ENCODE measurements at places on chromosomes 5 and 9.

DNA sequence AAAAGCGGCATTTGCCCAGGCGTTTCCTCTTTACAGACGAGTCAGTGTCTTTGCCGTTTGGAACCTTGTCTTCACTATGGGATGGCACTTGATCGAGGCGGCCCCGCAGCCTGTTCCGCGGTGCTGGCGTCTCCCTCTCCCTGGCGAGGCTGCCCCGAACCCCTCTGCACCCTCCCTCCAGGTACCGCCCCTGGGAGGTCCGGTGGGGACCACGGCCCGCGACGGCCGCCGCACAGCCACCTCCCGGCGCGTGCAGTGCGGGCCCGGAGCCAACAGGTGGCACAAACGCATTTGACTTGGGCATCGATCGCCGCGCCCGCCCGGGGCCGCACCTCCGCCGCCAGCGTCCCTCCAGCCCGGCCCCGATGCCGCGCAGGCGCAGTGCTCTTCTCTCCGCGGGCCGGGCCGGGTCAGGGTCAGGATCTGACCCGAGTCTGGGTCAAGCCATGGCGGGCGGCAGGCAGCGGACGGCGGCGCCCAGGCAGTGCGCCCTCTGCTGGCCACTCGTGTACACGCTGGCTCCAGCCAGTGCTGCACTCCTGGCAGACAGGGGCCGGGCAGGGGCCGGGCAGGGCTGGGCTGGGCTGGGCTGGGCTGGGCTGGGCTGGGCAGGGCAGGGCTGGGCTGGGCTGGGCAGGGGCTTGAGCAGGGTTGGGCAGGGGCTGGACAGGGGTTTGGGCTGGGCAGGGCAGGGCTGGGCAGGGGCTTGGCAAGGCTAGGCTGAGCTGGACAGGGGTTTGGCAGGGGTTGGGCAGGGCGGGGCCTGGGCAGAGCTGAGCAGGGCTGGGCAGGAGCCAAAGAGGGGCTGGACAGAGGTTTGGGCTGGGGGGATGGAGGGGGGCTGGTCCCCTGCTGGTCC lies 155.8 kb upstream of the IRX4 start:
- no peak for DNase-seq

DNA sequence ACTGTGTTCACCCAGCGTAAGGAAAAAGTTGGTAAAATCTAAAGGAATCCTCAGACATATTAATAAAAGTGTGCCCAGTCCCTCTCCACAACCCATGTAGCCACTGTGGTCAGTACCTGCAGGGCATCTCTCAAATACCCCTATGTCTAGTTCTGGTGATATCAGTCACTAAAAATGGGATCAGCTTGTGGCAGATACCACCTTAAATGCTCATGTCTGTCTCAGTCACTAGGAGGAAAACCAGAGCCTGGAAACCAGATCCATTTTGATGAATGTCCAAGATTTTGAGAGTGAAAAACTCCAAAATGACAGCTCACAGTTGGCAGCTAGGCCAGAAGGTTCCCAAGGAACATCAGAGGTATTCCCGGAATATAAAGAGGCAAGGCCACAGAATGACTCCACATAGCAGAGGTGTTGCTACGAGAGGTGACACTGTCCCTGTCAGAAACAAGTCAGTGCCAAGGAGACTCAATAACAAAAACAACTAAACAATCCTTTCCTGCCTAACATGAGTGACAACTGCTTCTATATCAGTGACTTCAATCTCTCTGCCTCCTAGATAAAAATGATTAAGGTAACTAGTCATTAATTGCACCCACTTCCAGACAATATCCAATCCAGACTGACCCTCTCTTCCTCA lies 13.5 kb downstream of the PCAT7 start:
- no peak for DNase-seq

GRCh38 chr5:916441-917293 lies 24.0 kb downstream of the TRIP13 start:
- DNase-seq, result no peak

DNA sequence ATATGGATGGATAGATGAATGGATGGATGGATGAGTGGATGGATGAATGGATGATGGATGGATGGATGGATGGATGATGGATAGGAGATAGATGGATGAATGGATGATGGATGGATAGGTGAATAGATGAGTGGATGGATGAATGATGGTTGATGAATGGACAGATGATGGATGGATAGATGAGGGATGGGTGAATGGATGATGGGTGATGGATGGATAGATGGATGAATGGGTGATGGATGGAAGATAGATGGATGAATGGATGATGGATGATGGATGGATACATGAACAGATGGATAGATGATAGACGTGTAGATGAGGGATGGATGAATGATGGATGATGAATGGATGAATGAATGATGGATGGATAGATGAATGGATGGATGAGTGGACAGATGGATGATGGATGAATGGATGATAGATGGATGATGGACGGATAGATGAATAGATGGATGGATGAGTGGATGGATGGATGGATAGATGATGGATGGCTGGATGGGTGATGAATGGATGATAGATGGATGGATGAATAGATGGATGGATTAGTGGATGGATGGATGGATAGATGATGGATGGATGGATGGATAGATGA lies 53.8 kb downstream of the OLFM1 start:
- no peak for DNase-seq

- DNase-seq, result peak; percentile 42
Measured at GRCh38 chr5:141369994-141370848, at the start of gene PCDHGB3. PCDHGB3 (plus strand) TSS chr5:141370242; CDS start chr5:141370395, 153 bp downstream.

- no peak for DNase-seq
Measured at GRCh38 chr9:129267141-129267540, 89.1 kb upstream of the IER5L start.

DNA sequence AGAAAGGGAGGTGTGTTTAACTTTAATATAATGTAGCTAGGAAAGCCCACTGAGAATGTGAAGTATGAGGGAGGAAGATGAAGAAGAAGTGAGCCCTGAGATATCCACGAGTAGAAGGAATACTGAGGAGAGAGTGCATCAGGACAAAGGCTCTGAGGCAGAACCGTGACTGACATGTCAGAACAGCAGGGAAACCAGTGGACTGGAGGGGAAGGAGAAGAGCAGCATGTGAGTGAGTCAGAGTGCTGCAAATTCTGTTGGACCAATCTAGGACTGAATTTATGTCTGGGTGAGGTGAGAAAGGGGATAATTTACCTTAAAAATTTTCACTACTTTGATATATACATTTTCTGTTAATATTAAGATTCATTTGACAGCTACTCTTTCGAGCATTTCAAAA lies 110.3 kb downstream of the ST8SIA4 start:
- no peak for DNase-seq

GRCh38 chr9:94445863-94446262 lies 109.0 kb upstream of the PCAT7 start:
- DNase-seq, result no peak

GRCh38 chr9:110591526-110591925 lies 12.0 kb upstream of the SVEP1 start:
- no peak for DNase-seq

GRCh38 chr5:84191281-84191680 lies 193.4 kb downstream of the EDIL3 start:
- DNase-seq, result no peak

GRCh38 chr5:95823738-95824609 lies 1.4 kb upstream of the GLRX start:
- DNase-seq, result peak; percentile 72

GRCh38 chr9:30628915-30629567 lies 1755.4 kb upstream of the ACO1 start:
- no peak for DNase-seq

- no peak for DNase-seq
Measured at GRCh38 chr5:79111960-79112702, 522 bp downstream of the BHMT start.

DNA sequence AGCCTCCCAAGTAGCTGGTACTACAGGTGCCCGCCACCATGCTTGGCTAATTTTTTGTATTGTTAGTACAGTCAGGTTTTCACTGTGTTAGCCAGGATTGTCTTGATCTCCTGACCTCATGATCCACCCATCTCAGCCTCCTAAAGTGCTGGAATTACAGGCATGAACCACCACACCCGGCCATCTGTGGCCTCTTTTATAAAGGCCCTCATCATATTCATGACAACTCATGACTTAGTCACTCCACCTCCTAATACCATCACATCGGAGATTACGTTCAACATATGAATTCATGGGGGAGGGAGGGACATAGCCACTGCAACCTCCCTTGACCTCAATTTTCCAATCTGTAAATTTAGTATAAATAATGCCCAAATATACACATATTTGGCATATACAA lies 27.2 kb upstream of the PLCXD3 start:
- no peak for DNase-seq

GRCh38 chr9:129525656-129526196 lies 95.2 kb downstream of the C9orf50 start:
- DNase-seq, result no peak

DNA sequence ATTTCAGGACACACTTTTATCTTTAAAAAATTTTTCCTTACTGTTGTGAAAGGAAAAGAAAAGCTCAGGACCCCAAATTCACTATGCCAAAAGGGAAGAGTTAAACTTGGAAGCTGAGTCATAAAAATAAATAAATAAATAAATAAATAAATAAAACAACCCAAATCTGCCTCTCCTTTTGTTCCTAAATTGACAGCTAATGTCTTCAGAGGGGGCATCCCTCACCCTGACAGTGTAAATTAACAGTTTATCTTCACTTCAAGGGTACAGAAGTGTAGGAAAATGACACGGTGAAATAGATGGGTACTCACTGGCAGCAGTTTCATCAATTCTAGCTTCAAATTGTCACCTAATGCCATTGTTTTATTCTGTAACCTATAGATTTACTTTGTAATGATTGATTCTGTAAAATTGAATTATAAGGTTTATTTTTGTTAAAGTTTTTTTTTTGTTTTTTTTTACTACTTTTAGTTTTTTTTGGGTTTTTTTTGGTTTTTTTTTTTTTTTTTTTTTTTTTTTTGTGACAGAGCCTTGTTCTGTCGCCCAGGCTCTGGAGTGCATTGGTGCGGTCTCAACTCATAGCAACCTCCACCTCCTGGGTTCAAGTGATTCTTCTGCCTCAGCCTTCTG lies 18.5 kb upstream of the ANXA1 start:
- DNase-seq, result no peak

DNA sequence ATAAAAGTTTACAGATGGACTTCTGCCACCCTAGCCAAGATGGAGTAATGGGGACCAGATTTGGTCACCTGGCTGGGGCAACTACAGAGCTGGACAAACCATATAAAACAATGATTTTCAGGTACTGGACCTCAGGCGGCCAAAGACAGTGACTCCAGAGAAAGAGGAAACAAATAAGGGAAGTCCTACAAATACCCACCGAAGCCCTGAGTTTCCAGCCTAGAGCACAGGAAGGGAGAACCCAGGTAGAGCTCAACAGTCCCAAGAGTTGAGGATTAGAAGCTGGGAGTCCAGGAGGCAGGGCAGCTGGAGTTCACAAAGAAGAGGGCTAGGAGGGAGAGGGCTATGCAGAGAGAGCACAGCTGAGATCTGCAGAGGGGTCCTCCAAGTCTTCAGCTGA lies 106.7 kb upstream of the NR5A1 start:
- no peak for DNase-seq

GRCh38 chr5:143586781-143587362 lies 183.4 kb upstream of the NR3C1 start:
- DNase-seq, result no peak

DNA sequence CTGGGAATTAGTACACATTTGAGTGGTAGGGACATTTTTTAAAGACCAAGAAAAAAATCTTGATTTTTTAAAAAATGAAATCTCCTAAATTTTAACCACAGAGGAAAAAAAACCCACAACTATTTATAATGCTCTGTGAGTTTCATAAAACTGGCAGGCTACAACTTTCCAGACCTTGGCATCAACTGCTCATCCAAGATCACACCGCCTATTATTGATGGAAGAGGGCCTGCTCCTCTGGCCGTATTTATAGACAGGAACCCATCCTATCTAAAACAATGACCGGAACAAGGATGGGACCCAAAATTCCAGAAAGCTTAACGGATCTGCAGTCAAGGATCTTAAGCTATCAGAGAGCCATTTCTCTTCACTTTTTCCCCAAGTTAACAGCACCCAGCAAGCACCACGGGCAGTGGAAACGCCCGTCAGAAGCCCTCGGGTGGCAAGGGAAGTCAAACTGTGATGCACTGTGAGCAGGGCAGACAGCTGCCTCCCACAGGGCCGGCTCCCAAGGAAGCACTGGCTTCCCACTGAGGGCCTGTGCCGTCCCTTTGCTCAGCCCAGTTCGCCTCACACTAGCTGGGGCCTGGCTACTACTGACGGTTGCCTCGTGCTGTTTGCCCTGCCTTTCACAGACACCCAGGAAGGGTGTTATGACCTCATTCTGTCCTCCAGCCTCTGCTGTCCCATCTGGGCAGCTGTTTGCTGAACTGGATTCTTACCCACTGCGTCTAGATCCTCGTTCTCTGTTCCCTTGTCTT lies 62.8 kb downstream of the CDC14B start:
- DNase-seq, result no peak

GRCh38 chr5:153988510-153988909 lies 50.2 kb downstream of the FAM114A2 start:
- DNase-seq, result no peak

GRCh38 chr9:78030553-78031443 lies 813 bp downstream of the GNAQ start:
- DNase-seq, result no peak

DNA sequence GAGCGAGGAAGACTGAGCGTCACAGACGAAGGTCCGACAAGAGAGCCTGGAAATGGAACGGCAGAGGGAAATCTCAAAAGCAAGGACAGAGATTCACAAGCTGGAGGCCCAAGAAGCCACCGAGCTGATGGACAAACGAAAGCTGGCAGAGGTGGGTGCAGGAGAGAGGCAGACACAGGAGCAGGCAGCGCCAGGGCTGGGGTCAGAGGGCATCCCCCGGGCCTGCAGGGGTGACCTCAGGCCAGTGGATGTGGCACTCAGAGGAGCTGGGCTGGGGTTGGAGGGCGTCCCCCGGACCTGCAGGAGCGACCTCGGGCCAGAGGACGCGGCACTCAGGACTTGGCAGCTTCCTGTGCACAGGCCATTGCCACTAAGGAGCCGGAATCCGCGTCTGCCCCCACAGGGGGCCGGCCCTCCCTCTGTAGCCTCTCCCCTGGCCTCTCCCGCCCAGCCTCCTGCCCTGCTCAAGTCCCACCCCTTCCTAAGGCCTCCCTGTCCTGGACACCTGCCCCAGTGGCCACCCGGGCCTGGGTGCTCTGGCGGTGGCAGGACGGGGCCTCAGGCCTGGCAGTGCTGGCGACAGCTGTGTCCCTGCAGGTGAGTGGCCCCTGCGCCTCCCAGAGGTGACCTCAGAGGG lies 40.4 kb downstream of the EXD3 start:
- no peak for DNase-seq

DNA sequence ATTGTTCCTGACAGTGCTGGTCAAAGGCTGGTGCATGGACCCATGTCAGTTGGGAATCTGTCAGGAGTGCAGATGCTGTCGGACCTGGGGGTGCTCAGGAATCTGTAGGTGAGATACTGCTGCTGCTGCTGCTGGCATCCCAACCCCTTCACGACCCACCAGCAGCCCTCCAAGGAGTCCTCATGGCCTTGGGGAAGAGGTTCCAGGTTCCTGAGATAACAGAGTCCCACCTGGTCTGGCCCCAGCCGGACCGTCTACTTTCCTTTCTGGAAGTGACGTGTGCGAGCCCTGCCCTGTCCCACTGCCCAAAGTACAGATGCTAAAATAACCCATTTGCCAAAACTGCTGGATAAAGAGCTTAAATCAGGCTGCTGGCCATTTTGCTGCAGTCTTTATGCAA lies 4.3 kb downstream of the NXNL2 start:
- no peak for DNase-seq

Measured in fibroblast of skin of left quadriceps (primary cell).